ENCODE measurements at places on chromosomes 3 and 15.

DNA sequence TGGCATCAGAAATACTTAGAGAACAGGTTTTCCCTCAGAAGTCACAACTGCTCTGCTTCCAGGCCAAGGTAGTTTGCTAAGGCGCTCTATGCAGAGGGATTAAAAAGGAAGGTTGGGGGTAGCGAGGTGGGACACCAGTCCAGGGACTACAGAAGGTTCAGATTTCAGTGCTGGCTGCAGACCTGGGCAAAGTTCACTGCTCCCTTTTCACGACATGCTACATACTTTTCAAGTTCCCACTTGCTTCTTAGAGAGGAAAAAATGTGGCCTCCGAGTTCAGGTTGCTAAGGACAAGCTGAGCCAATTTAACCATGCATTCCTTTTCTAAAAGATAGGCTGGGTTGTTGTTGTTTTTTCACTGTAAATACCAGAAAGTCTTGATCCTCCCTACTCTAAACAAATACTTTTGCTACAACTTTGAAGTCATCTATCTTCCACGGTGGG lies 158.6 kb upstream of the NR2F2 start:
- no peak for DNase-seq

DNA sequence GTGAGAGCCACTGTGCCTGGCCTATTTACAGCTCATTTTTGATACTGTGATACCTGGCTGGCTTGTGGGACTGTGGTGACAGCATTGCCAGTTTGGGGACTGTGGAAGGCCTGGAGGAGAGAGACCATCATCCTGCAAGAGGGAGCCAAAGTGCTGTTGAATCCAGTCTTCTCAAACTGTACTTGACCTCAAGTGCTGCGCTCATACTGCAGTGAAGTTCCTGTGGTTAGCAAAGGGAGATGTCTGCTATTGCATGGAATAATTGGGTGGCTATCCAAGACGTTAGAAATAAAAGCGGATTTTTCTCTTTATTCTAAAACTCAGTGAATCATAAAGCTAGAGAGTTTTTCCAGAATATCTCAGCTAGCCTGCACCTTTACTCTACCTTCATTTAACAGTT lies 83.4 kb downstream of the CCK start:
- DNase-seq: no peak

DNA sequence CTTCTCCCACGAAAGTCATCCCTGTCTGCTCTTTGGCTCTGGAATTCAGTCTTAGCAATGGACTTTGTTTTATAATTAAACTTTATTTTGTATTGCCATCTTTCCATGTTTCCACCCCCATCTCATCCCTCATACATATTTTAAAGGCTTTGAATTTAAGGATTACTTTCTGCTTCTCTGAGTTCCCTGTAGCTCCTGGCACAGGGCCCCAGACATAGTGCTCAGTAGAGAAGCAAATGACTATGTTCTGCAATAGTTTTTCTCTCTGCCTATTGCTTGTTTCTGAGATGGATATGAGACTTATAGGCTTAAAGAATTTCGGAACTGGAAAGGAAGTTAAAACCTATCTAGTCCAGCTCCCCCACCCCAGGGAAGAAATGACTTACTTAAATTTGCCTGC lies 197.0 kb downstream of the LPP start:
- DNase-seq: no peak

- no peak for DNase-seq
These were observed at the start of gene PDE8A for GRCh38 chr15:84981711-84982300. TSS of gene PDE8A (plus strand) at chr15:84981856. CDS start at chr15:84982163, 307 bp downstream.

DNA sequence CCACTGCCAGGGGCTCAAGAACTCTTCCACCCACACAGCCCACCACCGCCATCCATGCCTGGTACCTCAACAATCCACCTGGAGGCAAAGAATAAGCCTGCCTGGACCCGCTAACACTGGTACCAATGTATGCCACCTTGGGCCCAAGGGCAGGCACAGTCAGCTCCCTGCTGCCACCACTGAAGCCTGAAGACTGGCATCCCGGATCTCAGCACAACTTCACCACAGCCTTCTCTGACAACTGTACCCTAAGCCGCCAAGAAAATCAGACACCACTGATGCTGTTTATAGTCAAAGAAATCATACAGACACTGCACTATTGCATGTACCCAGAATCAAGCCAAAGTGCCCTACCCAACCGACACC lies 56.3 kb downstream of the IGSF11 start:
- DNase-seq: no peak

GRCh38 chr15:48532946-48533345 lies 112.6 kb downstream of the FBN1 start:
- no peak for DNase-seq

GRCh38 chr3:56347219-56347871 lies 120.9 kb downstream of the ERC2 start:
- no peak for DNase-seq

- DNase-seq: no peak
These were observed 222.7 kb upstream of the PLSCR5 start for GRCh38 chr3:146827836-146828235.

- no peak for DNase-seq
These were observed 498 bp downstream of the ZNF280D start for GRCh38 chr15:56732886-56733135.

- DNase-seq: no peak
These were observed 69.2 kb downstream of the GOLGA8B start for GRCh38 chr15:34514251-34514670.

- DNase-seq: no peak
These were observed 16.0 kb downstream of the FOXL2NB start for GRCh38 chr3:138962854-138963560.

- no peak for DNase-seq
These were observed 74.9 kb downstream of the SIDT1 start for GRCh38 chr3:113607219-113607596.

DNA sequence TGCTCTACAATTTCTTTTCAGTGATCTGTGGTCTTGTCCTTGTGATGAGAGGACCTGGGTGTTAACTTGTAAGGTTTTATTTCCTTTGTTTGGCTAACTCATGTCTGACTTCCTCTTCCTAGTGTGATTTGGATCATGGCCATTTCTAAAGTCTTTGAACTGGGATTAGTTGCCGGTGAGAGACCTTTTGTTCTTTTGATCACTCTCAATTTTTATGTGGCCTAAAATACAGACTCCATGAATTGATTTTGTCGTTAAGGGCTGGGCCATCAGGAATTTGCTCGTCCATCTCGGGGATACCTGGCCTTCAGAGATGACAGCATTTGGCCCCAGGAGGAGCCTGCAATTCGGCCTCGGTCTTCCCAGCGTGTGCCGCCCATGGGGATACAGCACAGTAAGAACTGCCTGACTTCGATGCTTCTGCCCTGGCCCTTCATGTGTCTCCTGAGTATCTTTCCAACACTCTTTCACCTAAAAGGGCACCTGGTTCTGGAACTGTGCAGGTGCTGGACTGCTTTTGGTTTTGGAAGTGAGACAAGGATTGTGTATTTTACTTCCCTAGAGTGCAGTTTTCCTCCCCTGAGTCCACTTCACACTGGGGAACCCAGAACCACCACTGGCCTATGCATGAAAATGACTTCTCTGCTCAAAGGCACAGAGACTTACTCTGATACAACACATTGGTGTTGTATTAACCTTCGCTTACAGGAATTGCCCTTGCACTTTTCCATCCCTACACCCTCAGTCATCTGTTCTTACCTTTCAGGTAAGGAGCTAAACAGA lies 13.1 kb upstream of the LRRC2 start:
- no peak for DNase-seq

- DNase-seq: no peak
These were observed 976 bp upstream of the ABTB1 start for GRCh38 chr3:127671523-127672428.

DNA sequence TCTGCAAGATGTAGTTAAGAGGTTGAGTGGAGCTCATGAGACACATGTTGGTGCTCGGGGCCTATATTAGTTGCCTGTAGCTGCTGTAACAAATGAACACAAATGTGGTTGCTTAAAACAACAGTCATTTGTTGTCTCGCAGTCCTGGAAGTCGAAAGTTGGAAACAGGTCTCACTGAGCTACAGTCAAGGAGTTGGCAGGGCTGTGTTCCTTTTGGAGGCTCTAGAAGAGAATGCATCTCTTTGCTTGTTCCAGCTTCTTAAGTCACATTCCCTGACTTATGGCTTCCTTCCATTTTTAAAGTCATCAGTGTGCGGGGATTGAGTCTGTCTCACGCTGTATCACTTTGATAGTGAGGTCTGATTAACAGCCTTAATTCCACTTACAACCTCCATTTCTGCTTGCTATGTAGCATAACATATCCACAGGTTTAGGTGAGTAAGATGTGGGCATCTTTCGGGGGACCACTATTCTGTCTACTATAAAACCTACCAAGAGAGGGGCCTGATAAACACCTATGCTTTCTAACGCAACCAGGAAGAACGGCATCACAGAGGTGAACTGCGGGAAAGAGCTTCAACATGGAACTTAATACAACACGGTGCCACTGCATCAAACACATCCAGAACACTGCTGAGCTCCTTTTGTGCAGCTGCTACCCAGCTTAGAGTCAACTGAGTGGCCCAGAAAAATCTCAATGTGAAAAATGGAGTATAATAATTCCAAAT lies 119.4 kb downstream of the ATP10A start:
- DNase-seq: peak; percentile 37

DNA sequence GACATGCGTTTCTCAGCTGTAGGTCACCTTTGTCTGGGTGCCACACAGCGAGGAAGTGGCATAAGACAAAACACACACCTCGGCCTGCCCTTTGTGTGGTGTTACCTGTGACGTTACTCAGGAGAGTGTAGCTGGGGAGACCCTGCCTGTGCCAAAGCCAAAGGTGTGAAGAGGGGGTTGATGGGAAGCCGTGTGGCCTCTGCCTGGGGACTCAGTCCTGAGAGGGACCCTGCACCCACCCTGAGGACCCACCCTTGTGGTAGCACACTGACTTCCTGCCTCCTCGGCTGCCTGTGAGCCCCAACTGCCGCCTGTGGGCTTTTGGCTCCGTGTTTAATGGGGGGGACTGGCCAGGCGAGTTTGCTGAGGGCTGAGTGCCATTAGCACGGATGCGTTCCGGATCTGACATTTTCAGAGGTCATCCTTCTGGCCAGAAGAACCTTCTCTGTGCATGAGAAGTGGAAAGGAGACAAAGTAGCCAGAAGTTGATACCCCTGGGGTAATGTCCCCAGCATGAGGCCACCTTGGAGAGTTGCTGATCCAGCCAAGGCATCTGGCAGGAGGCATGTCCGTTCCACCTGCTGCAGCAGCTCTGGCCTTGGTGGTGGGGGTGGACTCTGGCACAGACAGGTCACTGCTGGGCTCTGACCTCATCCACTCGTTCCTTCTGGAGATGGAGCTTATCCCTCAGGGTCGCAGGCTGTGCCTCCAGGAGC lies 51.8 kb upstream of the FURIN start:
- DNase-seq: no peak

GRCh38 chr3:126226374-126226773 lies 46.0 kb upstream of the ALDH1L1 start:
- DNase-seq: no peak

DNA sequence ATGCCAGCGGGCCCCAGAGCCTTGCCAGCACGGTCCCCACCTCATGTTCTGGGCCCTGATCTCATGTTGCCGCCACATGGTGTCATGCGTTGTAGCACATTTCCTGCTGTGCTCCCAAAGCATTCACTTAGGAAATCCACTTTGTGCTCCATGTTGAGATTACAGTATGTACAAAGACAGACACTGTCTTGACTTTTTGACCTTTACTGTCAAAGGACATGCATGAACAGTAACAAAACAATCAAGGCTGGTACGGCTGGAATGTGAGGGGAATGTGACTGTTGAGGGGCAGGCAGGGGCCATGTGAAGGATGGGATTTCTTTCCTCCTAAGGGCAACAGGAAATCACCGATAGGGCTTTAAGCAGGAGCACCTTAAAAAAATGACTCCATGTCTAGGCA lies 53.3 kb upstream of the RPL32 start:
- DNase-seq: no peak

DNA sequence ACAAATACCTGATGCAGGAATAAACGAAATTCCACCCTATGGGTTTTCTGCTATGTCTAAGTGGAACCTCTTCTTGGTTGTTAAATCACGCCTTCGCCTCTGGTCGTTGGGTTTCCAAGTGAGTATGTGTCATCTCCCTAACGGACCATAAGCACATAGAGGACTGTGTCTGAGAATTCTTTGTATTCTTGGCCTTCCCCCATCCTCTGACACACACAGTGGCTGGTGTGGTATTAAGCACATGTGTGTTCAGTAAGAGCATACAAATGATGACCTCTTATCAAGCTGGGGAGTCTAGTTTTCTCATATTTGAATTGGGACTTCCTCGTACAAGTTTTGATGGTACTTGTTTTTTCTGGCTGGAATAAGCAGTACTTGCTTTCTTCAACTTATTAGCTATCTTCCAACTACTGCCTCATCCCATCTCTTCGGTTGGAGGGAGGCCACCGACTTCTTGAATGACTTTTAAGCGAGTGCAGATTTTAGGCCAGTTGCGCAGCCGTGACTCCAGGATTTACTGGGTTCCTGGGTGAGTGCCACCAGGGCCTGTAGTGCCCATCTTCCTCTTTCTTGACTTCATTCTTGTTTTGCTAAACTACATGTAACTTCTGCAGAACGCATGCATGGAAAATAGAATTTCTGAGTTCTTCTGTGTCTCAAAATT lies 240.2 kb downstream of the ADAMTS17 start:
- DNase-seq: no peak

DNA sequence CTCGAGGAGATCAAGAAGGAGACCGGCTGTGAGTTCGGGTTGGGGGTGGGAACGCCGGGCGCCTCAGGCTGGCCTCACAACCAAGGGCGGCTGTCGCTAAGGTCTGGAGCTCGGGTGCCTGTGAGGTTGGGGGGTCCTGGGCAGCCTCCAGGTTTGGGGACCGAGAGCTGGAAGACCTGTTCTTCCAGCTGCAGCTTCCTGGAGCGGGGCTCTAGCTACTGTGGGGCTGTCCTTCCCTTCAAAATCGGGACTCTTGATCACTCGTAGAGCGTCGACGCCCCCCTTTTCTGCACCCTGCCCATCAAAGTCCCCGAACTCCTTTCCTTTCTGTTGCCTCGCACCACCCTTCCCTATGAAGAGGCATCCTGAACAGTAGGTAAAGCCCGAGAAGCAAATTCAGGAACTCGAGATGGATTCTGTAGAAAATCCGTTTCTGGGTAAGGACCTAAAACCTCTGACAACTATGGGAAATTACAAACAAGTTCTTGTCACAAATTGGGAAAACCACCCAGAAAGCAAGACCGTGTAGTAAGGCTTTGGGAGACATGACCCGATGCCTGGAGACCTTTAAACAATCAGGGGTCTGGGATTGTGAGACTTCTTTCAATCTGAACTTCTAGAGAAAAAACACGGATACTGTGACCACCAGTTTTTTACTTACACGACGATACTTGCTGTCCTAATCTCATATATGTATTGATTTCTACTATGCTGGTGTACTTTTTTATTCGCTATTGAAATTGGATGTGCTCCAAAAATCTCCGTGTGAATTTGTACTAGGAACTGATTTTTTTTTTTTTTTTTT lies 556 bp downstream of the CHP1 start:
- DNase-seq: no peak

DNA sequence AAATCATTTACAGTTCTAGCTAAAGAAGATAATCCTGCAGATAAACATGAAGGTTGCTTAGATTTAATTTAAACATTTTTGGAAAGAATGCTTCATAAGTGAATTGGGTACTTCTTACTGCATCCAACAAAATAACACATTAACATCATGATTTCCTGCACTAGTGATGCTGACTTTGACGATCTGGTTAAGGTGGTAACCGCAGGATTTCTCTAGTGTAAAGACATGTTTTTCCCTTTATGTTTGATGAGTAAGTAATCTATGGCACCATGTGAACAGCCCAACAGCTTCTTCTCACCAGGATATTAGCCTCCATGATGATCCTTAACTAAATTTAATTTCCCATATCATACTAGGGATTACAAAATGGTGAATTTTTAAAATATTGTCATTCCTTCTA lies 14.1 kb downstream of the SPPL2A start:
- DNase-seq: no peak

- DNase-seq: no peak
These were observed 989.9 kb downstream of the ROBO2 start for GRCh38 chr3:78029775-78030174.

Measured in vagina (tissue), 2 donors.